Fibroblast of the aortic adventitia (primary cell): ENCODE measurements at places on chromosomes 12 and 14. TPM values are rescaled to one million over a fixed set of nuclear protein-coding genes. Genes with fewer than 3 reads are reported as not detected.

- DNase-seq, result no peak
Observed at GRCh38 chr12:111066744-111067437, 146.5 kb upstream of the MYL2 start.

DNA sequence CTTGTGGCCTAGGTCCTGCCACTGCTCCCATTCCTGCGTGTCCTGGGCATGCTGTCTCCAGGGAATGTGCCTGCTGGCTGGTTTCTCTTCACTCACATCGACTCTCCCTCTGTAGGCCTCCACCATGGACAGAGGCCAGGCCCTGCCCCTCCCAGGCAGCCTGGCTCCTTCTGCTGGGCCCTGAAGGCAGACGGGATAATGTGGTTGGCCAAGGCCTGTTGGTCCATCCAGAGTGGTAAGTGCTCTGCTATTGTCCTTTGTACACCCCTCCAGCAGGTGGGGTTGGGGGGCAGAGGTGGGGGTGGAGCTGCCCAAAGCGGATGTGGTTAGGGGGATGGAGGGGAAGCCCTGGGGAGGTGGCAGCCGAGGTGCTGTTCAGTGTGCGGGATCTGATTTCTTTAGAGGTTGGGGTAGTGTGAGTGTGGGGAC lies 9.5 kb upstream of the NR4A1 start:
- DNase-seq, result peak; percentile 70

DNA sequence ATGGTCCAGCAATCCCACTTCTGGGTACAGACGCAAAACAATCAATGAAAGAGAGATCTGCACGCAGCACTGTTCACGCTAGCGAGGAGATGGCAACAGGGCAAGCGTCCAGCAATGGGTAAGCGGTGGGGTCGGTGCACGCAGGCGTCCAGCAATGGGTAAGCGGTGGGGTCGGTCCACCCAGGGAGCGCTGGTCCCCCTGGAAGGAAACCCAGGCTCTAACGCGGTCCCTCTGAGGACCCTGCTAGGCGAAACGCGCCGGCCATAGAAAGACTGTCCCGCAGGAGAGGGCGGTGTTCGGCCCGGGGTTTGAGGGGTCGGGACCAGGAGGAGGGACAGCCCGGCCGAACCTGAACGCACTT lies 618 bp upstream of the PGAM5 start:
- DNase-seq, result no peak

DNA sequence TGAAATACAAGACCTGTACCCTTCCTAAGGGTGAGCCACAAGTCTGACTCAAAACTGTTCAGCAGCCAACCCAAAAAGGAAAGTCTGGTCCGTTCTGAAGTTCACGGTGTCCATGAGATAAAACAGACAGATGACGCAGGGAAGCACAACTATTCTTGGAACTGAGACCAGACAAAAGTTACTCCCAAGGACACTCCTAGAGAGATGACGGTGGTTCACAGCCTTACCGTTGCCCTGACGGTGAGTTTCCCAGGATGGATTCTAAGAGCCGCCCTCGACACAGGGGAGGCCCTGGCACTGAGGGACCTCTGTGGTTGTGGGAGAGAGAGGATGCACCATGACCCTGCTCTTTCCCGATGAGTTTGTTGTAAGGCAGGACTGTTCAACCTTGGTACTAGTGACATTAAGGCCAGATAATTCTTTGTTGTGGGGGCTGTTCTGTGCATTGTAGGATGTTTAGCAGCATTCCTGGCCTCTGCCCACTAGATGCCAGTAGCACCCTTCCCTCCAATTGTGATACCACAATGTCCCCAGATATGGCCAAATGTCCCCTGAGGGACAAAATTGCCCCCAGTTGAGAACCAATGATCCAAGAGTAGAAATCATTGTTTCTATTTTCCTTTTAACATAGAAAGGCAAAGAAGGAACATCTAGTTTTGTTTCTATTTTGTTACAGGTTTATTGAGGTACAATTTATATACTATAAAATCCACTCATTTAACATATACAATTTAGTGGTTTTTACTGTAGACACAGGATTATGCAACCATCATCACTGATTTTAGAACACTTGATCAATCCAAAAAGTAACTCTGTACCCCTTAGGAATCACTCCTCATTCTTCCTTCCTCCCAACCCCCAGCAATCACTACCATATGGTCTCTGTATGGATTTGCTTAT lies 23.0 kb downstream of the OR10P1 start:
- peak; percentile 84 for DNase-seq

- DNase-seq, result no peak
Observed at GRCh38 chr14:34983148-34983760, 462 bp downstream of the SRP54 start.

DNA sequence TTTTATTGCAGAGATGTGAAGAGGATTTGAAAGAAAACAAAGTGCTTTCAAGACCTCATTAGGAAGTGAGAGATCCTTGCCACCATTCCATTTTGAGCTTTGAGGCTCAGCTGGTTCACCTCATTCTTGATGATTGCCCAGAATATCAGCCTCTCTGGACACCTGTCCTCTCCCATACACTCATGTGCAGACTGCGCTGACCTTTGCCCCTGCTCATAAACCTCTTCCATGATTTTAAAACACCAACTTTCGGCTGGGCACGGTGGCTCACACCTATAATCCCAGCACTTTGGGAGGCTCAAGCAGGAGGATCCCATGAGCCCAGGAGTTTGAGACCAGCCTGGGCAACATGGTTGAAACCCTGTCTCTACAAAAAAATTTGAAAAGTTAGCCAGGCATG lies 8.9 kb downstream of the COX14 start:
- DNase-seq, result no peak

- no peak for DNase-seq
Observed at GRCh38 chr14:96126339-96126782, 78.3 kb upstream of the BDKRB2 start.

GRCh38 chr12:4289231-4289878 lies 15.8 kb downstream of the CCND2 start:
- DNase-seq, result no peak

- DNase-seq, result no peak
Observed at GRCh38 chr14:53609009-53609408, 347.6 kb downstream of the BMP4 start.

GRCh38 chr12:32107359-32108267 lies 966 bp downstream of the BICD1 start:
- DNase-seq, result peak; percentile 65

The PRB2 gene
- not detected in 2 replicates for total RNA-seq

The COQ5 gene
- 26.1 and 29.6 TPM in 2 replicates for total RNA-seq

DNA sequence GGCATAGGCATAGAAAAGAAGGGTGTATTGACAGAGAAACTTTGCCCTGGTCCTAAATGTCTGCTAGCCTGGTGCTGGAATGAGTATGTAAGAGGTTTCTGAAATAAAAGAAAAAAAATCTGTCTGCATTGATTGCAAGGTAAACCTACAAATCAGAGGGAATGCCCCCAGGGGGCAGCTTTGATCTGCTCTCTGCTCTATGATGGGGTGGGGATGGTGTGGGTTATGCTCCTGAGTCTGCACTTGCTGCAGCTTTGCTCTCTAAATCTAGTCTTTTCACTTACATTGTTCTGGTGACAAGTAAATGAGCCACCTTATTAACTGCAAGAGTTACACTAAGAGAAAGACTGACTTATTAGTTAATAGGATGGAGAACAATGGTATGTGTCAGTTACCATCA lies 468.4 kb upstream of the STXBP6 start:
- DNase-seq, result no peak

The FAM186B gene
- total RNA-seq, result 0.45 and 2.7 TPM in 2 replicates

The DTX1 gene
- total RNA-seq, result 0.16 TPM in 1 of 2 replicates, not detected in the other

DNA sequence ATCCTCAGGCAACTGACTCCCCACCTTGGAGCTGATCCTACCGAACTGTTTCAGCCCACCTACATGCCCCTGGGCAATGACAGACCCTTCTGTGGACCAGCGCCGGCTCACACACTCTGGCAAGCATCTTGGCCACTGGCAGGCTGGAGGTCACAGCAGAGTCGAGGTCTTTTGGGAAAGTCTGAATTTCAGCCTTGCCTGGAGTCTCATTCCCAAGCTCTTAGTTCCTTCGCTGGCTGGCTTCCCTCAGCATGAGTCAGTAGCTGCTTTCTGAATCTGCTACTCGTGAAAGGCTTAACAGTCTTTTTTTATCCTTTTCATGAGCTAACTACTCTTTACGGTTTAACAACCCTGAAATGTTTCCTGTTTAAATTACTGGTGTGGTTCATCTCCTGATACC lies 44.5 kb downstream of the ASCL4 start:
- peak; percentile 60 for DNase-seq

DNA sequence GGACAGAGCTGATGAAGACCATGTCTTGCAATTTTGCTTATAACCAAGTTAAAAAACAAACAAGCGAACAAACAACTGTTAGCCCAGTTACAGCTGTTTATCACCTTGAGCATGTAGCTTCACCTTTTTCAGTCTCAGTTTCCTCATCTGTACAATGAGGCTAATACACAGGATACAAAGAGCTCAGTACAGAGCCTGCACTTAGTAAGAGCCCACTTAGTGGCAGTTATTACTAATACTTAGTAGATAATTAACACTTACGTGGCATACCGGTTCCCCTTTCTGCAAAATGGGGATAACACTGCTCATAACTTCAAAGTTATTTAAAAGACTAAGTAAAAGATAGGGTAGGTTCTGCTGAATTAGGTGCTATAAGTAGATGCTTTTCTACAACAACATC lies 228.0 kb downstream of the MON2 start:
- no peak for DNase-seq

The FOXN3 gene
- 35.3 and 39.4 TPM in 2 replicates for total RNA-seq

The COX8C gene
- not detected in 2 replicates for total RNA-seq

The SERPINA3 gene
- total RNA-seq, result 5.3 and 13.6 TPM in 2 replicates

GRCh38 chr12:118035190-118036041 lies 18.9 kb downstream of the RFC5 start:
- DNase-seq, result peak; percentile 45
